RKO (cell line): ENCODE measurements at places on chromosomes 4 and X.

DNA sequence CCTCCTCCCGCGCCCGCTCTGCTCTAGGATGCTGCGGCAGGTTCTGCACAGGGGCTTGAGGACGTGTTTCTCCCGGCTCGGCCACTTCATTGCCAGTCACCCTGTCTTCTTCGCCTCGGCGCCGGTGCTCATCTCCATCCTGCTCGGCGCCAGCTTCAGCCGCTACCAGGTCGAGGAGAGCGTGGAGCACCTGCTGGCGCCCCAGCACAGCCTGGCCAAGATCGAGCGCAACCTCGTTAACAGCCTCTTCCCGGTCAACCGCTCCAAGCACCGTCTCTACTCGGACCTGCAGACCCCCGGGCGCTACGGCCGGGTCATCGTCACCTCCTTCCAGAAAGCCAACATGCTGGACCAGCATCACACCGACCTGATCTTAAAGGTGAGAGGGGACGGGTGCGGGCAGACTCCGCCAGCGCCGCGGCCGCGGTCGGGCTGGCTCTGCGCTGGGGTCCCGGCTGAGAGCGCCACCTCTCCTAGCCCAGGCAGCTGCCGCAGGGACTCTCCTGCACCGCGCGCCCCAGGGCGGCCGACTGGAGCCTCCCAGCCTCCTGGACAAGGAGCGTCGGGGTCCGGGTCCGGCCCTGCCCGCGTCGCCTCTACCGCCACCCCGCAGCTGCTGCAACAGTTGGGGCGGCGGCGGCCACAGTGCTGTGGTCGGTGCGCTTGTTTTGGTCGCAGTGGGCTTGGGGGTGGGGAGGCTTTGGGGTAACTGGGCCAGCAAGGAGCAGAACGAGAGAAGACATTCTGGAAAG lies at the start of gene PTCHD1:
Gene PTCHD1, plus strand, starts transcription at position 2 of the 752 bp plus-strand sequence. Its CDS starts 27 bp downstream, at position 29.
- no peak for DNase-seq

DNA sequence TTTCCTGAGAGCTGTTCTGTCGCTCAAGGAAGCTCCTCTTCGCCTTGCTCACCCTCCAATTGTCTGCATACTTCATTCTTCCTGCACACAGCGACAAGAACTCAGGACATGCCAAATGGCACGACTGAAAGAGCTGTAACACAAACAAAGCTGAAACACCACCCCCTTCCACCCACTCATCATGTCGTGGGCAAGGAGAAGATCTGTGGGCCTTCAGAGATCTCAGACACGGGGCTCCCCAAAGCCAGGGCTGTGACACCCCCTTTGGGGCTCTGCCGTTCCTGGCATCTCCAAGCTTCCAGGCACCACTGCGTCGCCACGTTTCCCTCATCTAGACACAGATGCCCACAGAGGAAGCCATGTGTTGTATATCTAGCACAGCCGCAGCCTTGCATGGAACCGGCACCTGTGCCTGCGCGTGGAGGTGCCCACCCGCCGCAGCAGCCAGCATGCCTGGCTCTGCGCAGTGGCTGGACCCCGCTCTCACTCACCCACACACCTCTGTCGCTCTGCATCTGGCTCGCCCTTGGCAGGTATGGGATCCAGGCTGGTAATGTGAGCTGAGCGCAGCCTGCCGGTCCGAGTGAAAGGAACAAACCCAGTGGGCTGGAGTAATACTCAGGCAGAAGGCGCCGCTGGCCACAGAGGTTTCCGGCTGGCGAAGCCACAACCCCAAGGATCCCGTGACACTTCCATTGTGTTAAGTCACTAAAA lies 676.4 kb upstream of the INTU start:
- no peak for DNase-seq

GRCh38 chr4:152585023-152585441 lies 49.1 kb upstream of the FBXW7 start:
- no peak for DNase-seq

DNA sequence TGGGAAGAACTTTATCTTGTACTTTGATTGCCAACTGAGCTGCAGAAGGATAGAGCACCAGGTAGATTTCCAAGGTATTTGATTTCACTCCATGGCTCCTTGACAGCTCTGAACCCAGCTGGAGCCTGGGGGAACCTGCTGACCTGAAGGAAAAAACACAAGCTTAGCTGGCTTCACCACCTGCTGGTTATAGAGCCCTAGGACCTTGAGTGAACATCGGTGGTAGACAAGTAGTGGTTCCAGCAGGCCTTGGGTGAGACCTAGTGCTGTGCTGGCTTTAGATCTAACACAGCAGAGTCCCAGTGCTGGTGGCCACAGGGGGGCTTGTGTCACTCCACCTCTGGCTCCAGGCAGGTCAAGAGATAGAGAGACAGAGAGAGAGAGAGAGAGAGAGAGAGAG lies 1102.6 kb downstream of the ADGRL3 start:
- no peak for DNase-seq

DNA sequence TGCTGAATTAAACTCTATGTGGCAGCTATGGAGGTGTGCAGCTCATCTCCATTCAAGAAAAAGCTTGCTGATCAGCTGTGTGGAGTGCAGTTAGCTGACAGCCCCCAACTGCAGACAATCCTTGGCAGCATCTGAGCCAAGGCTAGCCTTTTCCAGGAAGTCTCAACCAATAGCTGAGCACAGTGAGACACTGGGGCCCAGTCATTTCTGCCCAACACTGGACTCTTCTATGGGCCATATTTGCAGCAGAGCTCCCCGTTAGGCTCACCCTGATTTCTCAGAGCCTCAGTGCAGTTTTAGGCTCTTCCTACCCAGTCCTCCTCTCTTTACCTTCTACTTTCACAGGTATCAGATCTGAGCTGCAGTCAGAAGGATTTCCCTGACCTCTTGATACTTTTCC lies 12.9 kb downstream of the DDX53 start:
- no peak for DNase-seq

GRCh38 chr4:689723-690122 lies 772 bp upstream of the SLC49A3 start:
- DNase-seq: no peak

GRCh38 chrX:70922774-70923473 lies 8.0 kb downstream of the SLC7A3 start:
- no peak for DNase-seq

- peak; percentile 54 for DNase-seq
These were observed 395.2 kb downstream of the MID1IP1 start for GRCh38 chrX:39196192-39197102.

GRCh38 chrX:66676990-66677389 lies 38.1 kb upstream of the EDA2R start:
- peak; percentile 23 for DNase-seq

DNA sequence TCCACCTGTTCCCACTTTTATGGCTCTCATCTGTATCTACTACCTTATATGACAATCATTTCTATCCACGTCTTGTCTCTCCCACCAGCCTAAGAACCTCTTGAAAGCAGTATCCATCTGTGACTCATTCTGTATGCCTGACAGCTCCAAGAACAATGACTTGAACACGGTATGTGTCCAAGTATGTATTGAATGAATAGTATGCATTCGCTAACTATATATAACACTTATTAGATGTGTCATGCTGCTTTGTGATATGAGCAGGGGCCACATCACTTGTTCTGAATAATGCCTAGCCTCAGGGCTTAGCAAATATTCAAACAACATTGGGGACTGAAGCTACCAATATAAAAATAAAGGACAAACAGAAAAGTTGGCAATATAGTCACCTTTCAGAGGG lies 4.9 kb downstream of the OPHN1 start:
- DNase-seq: peak; percentile 62

GRCh38 chr4:113389160-113389559 lies 339.7 kb downstream of the ANK2 start:
- DNase-seq: no peak

- no peak for DNase-seq
These were observed 37.7 kb downstream of the NOP14 start for GRCh38 chr4:2925496-2925895.

DNA sequence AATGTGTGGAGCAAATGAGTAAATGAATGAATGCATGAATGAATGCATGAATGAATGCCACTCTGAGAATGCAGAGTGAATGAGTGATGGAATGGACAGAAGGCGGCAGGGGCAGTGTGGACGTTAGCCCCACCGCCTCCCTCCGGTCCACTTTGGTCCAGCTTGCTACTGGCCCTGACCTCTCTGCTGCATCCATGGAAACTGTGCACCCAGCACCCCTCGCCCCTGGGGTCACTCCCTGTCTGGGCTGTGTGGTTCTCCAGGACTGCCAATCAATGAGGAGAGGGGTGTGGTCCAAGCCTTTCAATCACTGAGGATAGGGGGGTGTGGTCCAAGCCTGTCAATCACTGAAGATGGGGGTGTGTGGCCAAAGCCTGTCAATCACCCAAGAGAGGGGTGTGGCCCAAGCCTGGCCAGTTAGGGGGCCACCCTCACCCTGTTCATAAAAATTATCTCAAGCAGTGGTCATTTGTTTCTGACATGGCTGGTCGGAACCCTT lies 39.2 kb upstream of the ASMTL start:
- peak; percentile 74 for DNase-seq

DNA sequence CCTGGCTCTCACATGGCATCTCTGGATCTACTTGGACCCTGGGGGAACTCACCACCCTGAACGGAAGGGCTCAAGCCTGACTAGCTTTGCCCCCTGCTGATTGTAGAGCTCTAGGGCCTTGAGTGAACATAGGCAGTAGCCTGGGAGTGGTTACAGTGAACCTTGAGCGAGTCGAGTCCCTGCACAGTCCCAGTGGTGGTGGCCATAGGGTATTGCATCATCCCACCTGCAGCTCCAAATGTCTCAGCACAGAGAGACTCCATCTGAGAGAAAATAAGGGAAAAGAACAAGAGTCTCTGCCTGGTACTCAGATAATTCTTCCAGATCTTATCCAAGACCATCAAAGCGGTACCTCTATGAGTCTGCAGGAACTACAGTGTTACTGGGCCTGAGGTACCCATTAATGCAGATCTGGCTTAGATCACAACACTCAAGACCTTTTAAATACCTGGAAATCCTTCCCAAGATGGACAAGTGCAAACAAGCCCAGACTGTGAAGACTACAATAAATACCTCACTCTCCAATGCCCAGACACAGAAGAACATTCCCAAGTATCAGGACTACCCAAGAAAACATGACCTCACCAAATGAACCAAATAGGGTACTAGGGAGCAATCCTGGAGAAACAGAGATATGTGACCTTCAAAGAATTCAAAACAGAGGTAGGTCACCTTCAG lies 167.5 kb upstream of the TET2 start:
- no peak for DNase-seq

- DNase-seq: no peak
These were observed 88.1 kb upstream of the MAB21L2 start for GRCh38 chr4:150493851-150494250.

GRCh38 chrX:72477781-72478181 lies 94.9 kb downstream of the HDAC8 start:
- no peak for DNase-seq

- no peak for DNase-seq
These were observed 822 bp upstream of the PFKFB1 start for GRCh38 chrX:54994668-54995351.
